ENCODE measurements at places on chromosomes 12 and 14.

DNA sequence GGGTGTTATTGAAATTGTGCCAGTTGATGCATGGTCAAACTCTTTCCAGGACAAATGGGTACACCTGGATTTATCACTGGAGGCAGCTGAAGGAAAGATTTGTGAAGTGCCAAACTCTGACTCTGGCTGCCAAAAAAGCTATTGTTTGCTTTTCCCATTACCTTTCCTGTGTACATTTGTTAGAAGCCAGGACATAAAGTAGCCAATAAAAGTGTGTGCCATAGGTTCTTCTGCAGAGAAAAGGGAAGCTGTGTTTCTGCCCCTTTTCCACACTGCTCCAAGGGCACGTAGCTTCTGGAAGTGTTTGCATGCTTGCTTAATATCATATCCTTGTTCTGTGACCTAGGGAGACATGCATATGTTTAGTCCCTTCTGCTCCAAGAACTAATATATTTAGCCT lies 1114.4 kb downstream of the SLC16A7 start:
- no peak for DNase-seq

DNA sequence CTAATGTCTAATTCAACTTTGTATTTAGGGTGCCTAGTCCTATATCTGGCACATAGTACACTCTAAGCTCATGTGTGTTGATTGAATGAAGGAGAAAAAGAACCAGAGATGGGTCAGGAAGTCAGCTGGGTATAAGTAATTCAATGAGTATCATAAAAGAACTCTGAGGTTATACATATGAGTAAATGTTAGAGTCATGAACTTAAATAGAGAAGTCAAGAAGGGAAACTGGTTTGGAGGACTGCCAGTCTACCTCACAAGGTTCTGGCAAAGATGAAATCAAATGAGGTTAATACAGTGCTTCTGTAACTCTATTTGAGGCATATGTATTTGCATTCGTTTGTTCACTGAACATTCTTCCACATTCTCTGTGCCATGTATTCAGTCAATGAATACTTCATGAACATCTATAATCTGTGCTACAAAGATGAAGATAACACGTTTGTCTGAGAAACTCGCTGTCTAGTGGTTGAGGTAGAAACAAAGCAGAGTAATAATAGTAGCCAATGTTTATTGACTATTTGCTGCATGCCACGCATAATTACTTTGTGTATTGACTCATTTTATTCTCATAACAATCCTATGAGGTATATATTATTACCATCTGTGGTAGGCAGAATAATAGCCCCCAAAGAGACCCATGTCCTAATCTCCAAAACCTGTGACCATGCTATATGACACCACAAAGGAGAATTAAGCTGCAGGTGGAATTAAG lies 88.9 kb downstream of the PTGER2 start:
- no peak for DNase-seq

- DNase-seq, result no peak
These were observed 54.1 kb upstream of the PLBD1 start for GRCh38 chr12:14621826-14622225.

- no peak for DNase-seq
These were observed 39.1 kb upstream of the CRADD start for GRCh38 chr12:93638095-93638494.

GRCh38 chr12:130161261-130162243 lies 712 bp upstream of the FZD10 start:
- DNase-seq, result peak; percentile 39

GRCh38 chr14:63287666-63288483 lies 30.9 kb downstream of the GPHB5 start:
- no peak for DNase-seq

- no peak for DNase-seq
These were observed 1.3 kb upstream of the ATP2A2 start for GRCh38 chr12:110279566-110280375.

DNA sequence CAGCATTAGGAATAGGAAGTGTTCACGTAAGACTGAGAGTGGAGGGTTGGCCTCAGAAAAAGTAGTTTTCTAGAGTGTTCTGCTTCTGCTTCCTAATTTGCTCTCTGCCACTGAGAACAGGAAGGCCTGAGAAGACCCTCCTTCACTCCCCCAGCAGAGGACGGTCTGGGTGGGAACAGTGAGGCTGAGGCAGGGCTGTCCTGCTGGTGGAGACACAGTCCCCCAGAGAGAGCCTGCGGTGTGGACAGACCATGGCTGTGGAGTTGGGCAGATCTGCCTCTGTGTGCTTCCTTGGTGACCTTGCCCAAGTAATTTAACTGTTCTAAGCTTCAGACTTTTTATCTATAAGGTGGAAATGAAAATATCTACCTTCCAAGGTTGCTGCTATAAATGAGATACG lies 182.3 kb downstream of the DACT1 start:
- DNase-seq, result no peak
